Muscle of arm (tissue), 14 donors: ENCODE measurements at places on chromosomes 13 and 19.

- DNase-seq, result no peak
These were observed 53.3 kb downstream of the MBD3L2B start for GRCh38 chr19:6967967-6968366.

DNA sequence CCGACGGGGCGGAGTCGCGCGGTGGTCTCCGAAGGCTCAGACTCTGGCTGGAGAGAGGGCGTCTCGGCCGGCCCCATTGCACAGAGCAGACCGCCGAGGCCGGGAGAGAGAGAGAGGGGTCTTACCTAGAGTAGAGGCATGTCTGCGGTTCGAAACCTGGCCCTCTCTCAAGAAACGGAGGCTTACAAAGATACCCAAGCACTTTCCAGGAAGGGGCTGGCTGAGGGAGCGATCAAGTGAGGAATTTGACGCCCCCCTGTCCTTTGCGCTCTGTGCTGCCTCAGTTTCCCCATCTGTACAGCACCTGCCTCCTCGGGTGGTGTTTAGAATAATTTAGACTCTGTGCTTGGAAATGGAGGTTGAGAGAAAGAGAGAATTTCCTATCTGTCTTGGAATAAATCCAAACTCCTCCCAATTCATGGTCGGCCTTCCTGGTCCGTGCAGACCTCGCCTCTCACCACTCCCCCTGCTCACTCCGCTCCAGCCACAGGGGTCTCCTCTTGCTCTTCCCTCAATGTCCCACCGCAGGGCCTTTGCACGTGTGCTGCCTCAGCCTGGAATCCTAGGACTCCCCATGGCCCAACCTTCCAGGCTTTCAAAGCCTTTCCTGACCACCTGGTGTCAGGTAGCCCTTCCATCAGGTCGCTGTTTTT is 658 bp upstream of the ISOC2 start:
- peak; percentile 46 for DNase-seq

DNA sequence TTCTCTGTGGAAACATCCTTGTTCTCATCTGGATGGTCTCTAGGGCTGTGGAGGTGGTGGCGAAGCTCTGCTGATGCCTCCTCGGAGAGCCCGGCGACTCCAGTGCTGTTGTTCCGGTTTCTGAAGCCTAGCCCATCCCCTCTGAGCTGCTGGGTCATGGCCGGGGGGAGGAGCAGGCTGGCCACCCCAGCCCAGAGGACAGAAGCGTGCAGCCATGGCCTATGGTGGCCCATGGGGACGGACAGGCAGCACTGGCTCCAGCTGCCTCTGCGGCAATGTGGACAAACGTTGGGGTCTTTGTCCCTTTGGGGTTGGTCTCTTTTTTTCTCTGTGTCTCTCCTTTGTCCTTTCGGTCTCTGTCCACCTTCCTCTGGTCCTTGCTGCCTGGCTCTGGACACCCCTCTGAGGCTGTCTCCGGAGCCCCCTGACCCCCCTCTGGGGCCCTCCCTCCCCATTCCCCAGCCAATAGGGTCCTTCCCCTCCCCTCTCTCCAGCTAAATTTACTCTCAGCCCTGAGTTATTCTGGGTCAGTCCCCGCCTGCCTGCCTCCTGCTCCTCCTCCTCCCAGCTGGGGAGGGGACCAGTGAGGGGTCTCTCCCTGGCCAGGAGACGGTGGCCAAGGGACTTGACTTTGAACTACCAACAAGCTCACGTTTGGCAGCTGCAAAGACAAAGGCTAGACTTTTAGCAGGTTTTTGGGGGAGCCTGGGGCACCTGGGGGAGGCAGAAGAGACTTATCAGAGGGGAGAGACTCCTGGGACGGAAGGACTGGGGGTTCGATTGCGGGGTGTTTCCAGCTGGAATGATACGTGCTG is at the start of gene HRC:
Gene HRC (minus strand): TSS at position 392 of the 815 bp plus-strand sequence. CDS start 159 bp downstream, at position 233.
- peak; percentile 28 for DNase-seq

- peak; percentile 43 for DNase-seq
These were observed 578.8 kb downstream of the DCT start for GRCh38 chr13:93900731-93901130.

DNA sequence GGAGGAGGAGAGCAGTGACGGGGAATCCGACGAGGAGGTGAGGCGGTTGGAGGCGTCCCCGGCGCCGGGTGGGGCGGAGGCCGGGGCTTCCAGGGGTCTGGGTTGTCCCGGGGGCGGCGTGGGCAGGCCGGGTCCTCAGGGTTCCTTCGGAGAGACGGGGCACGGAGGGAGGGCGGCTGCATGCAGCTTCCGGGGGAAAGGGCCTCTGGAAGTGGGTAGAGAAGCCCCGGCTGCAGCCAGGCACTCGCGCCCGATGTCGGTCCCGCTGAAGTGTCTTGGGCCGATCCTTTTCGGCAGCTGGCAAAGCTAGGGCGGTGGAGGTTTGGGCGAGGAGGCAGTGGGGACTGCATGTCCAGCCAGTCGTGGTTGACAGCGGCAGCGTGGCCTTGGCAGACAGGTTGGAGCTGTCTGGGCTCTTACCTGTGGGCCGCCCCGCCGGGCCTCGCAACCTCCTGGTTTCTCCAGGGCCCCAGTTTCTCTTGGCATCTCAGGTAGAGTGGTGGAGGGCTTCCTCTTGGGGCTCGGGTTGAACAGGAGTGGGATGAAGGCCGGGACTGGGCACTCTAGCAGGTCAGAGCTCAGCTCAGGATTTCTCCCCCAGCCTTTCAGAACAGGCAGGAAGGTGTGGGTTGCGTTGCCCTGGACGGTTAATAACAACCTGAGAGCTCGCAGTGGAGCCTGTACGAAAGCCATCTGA is 690 bp downstream of the KMT2B start:
- DNase-seq, result no peak

GRCh38 chr13:98575009-98575903 is 1.7 kb downstream of the STK24 start:
- peak; percentile 25 for DNase-seq

DNA sequence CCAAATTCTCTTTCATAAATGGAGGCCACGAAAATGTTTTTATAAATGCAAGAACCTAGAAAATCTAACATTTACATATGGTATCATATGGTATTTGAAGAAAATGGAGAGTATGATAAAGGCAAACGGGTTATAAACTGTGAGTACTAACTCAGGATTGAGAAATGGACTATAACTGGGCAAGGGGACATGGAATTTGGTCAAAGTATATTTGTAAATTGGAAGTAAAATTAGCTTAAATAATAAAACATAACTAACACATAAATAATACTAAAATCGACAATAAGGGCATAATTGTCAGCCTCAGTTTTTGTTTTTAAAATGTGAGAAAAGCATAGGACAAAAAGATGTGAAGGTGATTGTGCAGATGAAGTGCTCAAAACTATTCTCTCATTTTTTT is 1516.3 kb upstream of the MIR17HG start:
- DNase-seq, result no peak

DNA sequence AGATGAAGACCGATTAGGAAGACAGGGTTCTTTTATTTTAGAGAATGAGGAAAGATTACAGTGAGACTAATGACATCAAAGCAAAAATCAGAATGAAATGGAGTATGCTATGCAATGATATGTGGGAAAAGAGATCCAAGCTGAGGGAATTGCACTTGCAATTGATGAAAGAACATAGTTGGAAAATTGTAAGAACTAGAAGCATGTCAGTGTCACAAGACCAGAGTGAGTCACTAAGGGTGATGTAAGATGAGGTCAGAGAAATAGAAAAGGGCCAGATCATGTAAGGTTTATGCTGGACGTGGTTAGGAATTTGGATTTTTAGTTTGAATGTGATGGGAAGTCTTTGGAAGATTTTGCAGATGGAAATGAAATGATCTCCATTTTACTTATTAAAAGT is 1937.3 kb downstream of the OLFM4 start:
- no peak for DNase-seq
